ENCODE measurements at places on chromosomes 16 and 17.

DNA sequence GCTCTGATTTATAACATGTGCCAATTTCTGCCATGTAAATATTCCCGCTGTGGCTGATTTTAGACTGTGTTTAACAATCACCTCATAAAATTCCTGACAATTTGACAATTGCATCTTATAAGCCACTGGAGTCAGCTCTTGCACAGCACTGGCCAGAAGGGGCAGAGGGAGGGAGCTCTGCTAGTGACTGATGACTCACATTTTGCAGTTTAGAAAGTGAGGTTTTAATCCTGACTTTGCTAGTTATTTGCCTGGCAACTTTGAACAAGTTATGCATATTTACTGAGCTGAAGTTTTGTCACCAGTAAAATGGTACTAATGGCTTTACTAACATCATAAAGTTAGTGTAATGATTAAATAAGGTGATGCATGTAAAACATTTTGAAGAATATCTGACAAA, 452.3 kb downstream of the CNTNAP4 start:
- no peak for DNase-seq

DNA sequence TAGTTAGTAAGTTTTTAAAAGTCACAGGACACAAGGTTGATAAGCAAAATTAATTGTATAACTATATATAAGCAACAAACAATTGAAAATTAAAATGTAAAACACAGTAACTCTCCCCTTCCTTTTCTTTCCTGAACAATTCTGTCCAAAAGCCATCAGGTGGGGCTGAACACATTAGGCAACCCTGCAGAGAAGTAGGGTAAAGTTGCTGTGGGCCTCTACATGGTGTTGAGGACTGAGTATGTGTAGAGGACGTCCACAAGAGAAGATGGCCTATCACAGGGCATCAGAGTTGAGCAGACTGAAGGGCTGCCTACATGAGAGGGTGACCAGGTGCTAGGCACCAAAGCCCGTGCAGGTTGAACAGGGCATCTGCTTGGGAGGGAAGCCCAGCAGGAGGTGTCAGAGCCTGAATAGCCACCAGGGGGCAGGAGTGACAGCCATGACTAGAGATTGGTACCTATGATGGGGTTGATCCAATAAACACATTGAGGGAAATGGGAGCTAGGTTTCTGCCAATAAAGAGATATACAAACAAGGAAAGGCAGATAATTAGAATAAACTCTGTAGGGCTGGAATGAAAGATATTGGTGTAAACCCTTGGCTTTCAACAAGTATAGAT, 415.1 kb downstream of the NPIPA8 start:
- no peak for DNase-seq

GRCh38 chr16:54460263-54460860, 173.8 kb upstream of the IRX3 start:
- no peak for DNase-seq

GRCh38 chr16:67443265-67443664, 12.3 kb downstream of the HSD11B2 start:
- DNase-seq = no peak

DNA sequence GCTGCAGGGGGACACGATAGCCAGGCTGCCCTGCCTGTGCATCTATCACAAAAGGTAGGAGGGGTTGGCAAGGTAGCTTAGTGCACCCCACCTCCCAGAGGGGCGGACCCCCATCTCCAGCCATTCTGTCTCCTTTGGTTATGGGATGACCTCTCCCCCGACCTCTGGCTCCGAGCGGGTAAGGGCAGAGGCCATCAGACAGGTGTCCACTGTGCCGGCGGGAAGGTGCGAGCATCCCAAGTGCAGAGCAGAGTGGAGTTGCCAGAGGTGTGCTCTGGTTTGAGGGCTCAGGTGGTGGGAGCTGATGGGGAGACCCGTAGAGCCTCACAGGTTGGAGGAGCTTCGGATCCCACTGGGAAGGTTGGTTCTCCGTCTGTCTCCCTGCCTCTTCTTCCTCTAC, 11.7 kb downstream of the LDHD start:
- DNase-seq = no peak

GRCh38 chr17:46154151-46154816, 38.9 kb downstream of the KANSL1 start:
- DNase-seq = no peak

DNA sequence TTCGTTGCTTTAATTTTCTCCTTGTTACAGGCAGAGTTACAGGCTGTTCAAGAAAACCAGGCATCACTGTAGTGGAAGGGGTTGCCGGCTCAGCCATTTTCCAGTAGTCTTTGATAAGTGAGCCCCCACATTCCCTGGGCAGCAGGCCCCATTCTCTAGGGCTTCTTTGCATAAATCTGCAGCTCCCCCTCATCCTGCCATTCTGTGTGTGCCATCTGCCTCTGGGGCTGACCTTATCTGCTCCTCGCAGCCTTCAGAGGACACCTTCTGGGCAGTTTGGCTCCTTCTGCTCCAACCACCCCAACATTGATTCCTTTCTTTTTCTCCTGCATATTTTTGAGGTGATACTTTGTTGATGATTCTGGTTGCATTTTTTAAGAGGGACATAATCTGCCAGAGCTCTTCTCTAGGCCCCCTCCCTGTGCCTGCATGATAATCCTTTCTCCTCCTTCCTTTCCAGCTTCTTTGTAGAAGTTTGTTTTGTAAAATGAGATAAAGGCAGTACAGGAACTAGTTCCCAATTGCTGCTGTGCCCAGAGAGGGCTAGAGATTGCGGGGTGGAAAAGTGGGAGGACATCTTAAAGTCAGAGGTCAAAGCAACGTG, 17.1 kb downstream of the RND2 start:
- no peak for DNase-seq

- no peak for DNase-seq
Measured at GRCh38 chr17:62681939-62682381, 54.5 kb downstream of the MRC2 start.

DNA sequence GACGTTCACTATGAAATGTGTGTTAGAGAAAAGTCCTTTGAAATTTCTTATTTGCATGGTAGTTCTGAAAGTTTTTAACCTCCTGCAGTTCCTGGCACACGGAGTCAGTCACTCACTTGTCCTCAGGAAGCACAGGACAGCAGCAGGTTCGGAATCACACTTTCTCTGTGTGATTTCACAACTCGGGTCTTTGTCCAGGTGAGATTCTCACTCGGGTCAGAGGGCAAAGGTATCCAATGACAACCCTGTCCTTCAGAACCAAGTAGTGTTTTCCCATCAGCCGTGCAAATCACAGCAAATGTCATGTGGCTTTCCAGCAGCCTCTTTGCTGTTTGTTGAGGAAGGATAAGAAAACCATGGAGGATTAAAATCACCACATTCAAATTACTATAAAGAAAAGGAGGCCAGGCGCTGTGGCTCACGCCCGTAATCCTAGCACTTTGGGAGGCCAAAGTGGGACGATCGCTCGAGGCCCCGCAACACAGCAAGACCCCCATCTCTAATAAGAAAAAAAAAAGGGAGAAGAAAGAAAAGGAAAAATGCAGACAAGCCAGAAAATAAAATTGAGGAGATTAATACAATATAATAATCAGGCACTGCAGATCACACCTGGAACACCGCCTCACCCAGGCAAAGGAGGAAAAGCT, 22.0 kb downstream of the ADCY9 start:
- DNase-seq = no peak

- DNase-seq = no peak
Measured at GRCh38 chr16:72626623-72627022, 421.3 kb downstream of the ZFHX3 start.

DNA sequence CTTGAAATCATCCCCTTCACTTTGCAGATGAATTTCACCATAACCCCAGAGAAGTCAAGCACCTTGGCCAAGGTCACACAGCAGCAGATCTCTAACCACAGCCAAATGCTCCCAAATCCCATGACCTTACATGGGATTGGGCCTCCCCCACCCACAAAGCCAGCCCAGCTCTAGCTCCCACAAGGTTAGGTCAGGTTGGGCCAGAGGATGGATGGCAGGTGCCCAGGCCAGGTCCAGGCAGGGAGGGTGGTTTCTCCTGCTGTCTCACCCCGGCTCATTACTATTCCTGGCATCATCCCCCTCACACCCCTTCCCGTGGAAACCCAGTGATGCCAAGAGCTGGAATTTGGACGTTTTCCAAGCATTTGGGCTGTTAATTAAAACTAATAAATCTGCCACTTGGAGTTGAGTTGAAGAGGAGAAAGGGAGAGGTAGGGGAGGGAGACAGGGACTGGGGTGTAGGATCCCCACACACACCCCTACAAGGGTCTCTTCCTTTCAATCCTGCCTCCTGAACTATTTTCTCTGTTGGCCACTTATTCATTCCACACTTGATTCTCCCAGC, 181.6 kb downstream of the TMEM132E start:
- no peak for DNase-seq

DNA sequence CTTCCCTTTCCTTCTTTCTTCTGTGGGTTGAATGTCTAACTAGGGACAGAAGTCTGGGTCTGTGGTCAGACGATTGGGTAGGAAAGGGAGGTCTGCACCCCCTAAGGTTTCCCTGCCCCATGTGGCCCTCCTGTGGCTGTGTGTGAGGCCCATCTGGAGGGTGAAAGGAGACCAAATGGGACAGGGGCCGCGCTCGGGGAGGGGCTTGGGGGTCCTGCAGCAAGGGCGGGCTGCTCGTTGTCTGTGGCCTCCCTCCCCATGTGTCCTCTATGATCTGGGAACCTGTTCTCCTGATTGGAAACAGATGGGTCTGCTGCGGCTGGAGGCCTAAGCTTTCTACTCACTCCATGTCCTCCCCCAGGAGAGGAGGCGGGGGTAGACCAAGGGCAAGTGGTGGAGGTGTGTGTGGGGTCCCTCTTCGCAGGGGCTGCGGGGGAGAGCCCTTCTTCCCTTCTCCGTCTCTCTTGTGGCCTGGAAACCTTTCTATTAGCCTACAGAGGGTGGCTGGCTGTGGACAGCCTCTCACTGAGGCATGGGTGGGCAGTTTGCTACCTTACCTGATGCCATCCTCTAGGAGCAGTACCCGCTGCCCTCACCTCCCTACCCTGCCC, 18.6 kb downstream of the IGFBP4 start:
- DNase-seq = no peak

- DNase-seq = no peak
Measured at GRCh38 chr16:31090540-31090939, 1.8 kb upstream of the PRSS53 start.

DNA sequence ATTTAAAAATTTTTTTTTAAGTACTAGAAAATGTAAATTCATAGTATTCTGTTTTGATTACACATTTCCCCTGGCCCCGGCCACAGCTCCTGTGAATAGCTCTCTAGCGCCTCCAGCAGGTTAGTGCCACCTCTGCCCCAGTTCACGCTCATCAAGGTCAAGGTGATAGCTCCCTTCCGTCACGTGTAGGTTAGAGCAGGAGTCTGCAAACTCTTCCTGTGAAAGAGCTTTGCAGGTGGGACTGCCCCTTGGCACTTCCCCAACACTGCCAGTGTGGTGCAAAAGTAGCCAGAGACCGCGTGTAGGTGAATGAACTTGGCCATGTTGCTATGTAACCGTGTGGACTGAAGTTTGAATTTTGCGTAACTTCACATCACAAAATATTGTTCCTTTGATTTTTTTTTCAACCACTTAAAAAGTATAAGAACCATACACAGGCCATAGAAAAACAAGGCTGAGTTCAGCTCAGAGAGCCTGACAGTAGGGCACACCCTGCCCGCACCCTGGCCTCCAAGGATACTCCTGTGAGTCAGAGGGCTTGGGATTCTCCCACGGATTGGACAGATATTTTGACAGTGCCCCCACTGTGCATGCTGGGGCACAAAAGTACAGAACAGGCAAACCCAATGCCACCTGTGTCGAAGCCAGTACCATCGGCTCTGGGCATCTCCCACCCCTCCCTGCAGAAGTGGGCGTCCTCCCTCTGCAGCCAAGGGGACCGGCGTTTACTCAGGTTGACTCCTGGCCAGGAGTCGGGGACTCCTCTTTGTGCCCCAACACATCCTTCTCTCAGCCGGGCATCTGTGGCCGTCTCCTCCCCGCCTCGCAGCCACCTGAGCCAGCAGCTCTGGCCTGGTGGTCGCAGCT, 92.0 kb upstream of the CHMP6 start:
- no peak for DNase-seq

DNA sequence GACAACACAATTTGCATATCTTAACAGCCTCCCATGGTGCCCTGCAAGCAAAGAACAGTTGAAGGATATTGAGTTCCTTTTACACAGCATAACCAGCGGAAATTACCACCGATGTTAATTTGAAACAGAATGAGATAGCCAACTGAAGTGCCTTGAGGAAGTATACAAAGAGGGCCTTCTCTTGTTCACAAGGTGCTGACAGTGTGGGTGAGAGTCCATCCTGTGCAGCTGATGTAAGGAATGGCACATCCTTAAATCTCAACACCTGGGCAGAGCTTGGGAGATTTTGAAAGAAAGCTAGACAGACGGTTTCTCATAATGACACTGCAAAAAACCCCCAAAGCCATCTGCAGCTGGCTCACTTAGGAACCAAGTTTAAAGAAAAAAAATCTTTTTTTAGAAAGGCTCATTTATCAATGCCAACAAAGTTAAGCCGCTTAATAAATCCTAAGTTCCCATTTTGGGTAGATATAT, 818.6 kb downstream of the KCNJ2 start:
- DNase-seq = no peak

GRCh38 chr17:19647697-19648474, 665 bp upstream of the ALDH3A2 start:
- no peak for DNase-seq

DNA sequence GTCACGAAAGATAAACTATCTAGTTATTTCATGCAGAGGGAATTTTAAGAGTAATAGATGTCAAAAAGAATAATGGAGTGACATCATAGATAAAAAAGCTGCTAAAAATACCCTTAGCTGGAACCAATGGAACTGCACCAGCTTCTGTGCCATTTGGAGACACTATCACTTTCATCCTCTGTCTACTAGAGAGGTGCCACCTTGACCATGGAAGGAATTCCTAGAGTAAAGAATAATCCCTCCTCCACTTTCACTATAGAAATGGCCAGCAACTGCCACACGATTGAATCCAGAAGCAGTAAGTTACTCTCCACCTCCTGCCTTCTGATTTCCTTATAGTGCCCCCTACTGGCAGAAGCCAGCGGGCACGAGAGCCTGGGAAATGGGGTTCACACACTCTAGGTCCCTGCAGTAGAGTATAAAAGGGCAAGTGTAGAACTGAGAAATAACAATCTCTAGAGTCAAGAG, 2.8 kb upstream of the ALDH3A2 start:
- no peak for DNase-seq

DNA sequence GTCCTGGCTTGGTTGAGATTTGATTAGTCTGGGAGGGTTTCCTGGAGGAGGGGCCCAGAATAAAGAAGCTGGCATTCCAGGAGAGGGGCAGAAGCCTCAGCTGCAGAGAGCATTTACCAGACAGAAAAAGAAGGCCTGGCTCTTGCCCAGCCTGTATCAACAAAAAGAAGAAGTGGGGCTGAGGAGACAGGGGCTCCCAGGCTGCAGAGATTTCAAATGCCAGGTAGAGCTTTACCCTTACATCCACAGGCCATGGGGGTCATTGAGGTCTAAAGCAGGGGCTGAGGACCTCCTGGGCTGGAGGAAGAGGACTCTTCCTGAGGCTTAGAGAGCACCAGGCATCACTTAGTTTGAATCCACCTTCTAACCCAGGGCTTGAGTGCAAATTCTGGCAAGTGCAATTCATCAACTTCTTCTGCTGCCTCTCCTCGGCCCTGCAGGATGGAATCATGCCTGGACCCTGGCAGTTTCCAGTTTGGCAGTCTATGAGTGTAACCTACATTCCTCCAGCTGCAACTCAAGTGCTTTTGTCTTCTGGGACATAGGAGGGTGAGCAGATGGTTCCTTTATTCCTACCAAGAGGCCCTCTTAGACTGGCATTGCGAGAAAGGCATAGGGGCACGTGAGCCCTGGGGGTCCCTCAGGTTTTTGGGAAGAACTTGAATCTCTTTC, 15.3 kb downstream of the CA7 start:
- DNase-seq = no peak

Measured in cerebellar nuclear complex (tissue), 1 donor.